Cardiac fibroblast (primary cell): ENCODE measurements at places on chromosomes 1 and 21.

GRCh38 chr1:184622136-184622823, 132.4 kb downstream of the EDEM3 start:
- DNase-seq = peak; percentile 89

- DNase-seq = no peak
These were observed 90.5 kb upstream of the ADAR start for GRCh38 chr1:154698320-154699096.

DNA sequence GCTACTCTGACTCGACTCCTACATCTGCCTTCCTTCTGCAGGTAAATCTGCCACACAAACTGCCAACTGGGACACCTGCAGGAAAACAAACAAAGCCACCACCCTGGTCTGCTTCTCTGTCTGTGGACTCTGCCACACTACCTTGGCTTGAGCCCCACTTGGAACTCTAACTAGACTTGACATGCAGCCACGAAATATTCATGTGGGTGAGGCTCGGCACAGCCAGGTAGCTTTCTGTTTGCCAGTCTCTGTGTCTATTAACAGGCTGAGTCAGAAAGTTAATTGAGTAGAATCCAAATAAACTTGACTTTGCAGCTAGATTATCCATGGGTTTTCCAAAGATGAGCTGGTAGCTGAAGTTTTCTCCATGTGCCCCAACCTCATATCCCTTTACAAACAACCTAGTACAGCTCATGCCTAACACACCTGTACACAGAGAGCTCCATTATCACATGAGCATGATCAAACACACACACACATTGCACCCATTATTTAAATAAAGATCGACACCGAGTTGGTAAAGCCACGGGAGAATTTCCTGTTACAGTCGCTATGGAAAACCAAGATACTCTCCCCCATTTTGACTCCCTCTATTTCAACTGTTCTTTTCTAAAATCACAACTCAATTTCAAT, 808 bp downstream of the C1orf116 start:
- no peak for DNase-seq

DNA sequence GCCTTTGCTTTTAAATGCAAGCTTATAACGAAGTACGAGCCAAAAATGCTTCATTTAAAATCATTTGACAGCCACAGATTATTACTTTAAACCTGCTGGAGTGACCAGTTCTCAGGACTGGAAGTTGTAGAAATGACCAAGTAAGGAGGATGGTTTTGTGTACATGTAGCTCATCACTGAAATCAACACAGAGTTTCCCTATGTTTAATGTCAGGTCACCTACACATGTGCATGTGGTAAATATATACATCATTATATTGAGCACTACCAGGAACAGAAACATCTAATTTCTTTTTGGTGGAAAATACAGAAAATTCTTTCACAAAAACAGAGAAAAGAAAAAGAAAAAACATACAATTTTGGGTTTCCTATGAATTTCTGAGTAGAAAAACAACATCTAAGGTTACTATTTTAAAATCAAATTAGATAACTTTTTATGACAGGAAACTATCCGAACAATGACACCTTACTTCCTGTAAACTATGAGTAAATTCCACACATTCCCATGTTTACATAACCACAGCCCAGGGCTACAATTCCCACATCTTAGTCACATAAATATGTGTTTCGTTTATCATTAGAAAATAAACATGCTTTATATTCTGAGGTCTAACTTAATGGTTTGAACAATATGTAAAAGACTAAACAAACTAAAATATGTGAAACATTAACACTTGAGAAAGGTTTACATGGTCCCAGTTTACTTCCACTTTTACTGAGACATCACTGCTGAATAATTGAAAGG, 73.6 kb downstream of the ZNF281 start:
- peak; percentile 72 for DNase-seq

DNA sequence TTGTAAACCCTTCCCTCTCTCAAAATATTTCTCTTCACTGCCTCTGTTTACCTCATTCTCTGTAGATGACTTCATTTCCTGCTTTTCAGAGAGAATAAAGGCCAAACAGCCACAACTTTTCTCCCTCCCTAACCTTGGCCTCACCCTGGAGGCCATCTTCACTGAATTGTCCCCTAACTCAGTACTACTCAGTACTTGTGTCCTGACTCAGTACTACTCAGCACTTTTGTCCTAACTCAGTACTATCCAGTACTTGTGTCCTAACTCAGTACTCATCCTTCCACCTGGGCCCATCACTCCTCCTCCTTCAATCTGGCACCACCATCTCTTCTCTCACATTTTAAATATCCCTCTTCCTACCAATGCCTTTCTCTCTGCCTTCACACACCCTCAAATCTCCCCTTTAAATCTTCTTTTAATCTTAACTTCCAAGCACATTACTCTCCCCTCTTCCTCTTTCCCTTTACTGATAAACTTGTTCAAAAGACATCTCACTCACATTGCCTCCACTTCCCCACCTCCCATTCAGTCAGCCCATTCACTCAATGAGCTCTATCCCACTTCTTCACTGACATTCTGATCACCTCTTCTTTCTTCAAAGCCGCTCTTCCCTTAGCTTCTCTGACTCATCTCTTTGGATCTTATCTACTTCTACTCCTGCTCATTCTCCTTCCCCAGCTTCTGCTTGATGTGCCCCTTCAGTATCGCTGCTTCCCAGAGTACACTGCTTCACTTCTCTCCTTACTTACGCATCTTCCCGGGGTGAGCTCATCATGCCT, 121.4 kb downstream of the RNF220 start:
- DNase-seq = no peak

- peak; percentile 23 for DNase-seq
These were observed at the start of gene THEMIS2 for GRCh38 chr1:27872059-27872801. THEMIS2 (plus strand) TSS chr1:27872544; CDS start chr1:27872572, 28 bp downstream.

DNA sequence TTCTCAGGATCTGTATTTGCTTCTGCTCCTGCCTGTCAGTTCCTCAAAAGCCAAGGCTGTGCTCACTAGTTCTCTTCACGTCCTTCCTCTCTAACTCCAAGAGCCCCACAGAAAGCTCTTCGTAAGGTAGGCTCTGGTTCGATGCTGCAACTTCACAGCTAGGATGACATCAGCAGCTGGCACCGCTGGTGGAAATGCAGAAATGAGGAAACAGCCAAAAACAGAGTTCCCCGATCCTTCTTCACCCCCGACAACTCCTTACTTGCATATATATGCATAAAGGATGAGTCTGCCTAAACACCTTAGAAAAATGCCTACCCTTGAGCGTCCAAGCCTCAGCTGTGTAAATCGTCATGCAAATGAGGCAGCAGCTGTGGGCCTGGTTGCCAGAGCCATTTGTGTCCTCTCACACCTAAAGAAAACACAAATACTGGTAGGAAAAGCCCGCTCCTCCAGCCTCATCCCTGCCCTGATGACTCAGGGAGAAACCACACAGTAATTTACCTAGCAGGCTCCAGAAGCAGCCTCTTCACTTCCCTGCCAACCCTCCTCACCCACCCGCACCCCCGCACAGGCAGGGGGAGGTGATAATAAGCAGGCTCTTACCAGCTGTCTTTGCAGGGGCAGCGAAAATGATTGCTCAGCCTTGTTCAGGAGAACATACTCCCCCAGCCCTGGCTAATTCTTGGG, 28.2 kb downstream of the BATF3 start:
- peak; percentile 46 for DNase-seq
